ENCODE measurements at places on chromosomes 5 and 9. TPM values are rescaled to one million over a fixed set of nuclear protein-coding genes. Genes with fewer than 3 reads are reported as not detected.

The CDH9 gene
- not detected for total RNA-seq

The GPRIN1 gene
- 2.5 TPM for total RNA-seq

The DMRT3 gene
- total RNA-seq, result not detected

The LCP2 gene
- total RNA-seq, result not detected

The GLRA1 gene
- not detected for total RNA-seq

The SPATA31C2 gene
- not detected for total RNA-seq

The PKD2L2 gene
- total RNA-seq, result not detected

The USP20 gene
- 3.8 TPM for total RNA-seq

The MELK gene
- 27.4 TPM for total RNA-seq

DNA sequence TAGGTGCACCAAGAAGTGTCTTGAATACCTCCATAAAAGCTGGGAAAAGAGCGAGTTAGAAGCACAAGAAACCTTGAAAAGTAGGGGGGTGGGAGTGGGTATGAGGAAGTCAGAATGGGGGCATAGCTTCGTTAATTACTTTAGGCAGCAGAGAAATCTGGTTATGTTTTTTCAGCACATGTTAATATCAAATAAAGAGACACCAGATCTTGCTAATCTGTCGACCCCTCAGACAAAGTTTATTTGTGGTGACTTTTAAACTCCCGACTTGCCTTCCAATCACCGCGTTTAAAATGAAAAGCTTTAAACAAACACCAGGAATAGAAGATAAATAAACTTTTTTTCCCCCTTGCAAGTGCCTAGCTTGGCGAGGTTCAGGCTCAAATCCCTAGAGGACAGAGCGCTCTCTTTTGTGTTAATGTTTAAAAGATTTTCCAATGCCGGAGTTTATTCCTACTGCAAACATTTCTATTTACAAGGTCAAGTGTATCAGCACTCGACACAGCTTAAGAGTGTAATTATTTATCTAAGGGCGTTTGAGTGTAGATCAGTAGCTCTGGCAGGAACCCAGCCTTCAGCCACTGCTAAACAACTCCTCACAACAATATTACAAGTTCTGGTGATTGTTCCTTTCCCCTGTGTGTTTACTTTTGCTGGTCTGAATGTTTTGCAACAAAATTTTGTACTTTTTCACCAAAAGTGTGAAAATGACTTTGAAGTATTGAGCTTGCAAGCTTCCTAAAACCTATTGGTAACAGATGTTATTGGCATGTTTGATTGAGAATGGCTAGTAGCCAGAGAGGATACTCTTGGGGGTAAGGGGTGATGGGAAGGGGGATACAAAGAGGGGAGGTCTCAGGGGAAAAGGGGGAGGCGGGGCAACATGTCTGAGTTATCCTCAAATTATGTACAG, 3.8 kb downstream of the GAS1 start:
- no peak for DNase-seq

- DNase-seq, result peak; percentile 23
Measured at GRCh38 chr5:171755354-171755821, 30.2 kb upstream of the SMIM23 start.

DNA sequence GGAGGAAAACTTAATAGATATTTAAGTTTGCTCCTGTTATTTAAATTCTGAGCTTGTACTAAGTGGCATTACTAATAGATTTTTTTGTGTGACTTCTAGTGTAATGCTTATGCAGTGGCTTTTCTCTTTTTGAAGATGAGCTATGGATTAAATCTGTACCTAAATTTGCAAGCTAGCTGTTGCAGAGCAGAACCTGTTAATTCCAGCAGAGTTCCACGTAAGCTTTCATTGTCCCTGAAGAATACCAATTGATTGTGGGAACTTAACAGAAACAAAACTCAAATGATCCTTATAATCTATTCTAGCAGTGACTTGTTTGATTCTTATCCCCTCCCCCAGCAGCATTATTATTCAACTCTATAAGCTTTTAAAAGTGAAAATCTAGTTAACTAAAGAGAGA, 51.7 kb downstream of the MAN2A1 start:
- DNase-seq, result no peak

GRCh38 chr9:136136127-136136925, 17.7 kb upstream of the TMEM250 start:
- no peak for DNase-seq

DNA sequence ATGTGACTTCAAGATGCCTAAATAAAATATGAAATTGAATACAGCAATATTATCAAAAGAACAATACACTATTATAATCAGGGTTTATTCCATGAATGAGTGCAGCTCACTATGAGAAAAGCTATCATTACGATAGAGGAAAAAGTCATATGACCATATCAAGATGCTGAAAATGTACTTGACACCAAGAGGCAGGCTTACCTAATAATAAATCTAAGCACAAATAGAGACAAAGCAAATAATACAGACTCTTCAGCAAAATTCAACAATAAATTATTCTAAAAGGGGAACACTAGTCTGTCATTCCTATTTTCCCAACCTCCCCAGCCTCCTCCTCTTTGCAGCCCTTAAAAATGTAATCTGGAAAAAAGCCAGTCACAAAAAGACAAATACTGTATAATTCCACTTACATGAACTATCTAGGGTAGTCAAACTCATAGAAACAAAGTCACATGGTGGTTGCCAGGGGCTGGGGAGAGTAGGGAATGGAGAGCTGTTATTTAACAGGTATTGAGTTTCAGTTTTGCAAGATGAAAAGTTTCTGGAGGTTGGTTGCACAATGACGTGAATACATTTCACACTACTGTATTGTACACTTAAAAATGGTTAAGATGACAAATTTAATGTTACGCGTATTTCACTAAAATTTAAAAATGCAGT, 148.4 kb downstream of the NFIB start:
- DNase-seq, result no peak

- no peak for DNase-seq
Measured at GRCh38 chr5:173486355-173487225, 129.9 kb downstream of the BOD1 start.

- no peak for DNase-seq
Measured at GRCh38 chr5:126186210-126186609, 237.0 kb upstream of the GRAMD2B start.

GRCh38 chr5:103364074-103364473, 105.5 kb downstream of the MACIR start:
- DNase-seq, result peak; percentile 32

GRCh38 chr9:33799928-33800704, 4.8 kb downstream of the PRSS3 start:
- DNase-seq, result no peak

- peak; percentile 97 for DNase-seq
Measured at GRCh38 chr5:14440582-14441431, 140.8 kb upstream of the OTULINL start.

GRCh38 chr5:41649659-41650058, 139.3 kb upstream of the PLCXD3 start:
- DNase-seq, result peak; percentile 80

- no peak for DNase-seq
Measured at GRCh38 chr9:101571114-101571513, 23.7 kb downstream of the PPP3R2 start.

DNA sequence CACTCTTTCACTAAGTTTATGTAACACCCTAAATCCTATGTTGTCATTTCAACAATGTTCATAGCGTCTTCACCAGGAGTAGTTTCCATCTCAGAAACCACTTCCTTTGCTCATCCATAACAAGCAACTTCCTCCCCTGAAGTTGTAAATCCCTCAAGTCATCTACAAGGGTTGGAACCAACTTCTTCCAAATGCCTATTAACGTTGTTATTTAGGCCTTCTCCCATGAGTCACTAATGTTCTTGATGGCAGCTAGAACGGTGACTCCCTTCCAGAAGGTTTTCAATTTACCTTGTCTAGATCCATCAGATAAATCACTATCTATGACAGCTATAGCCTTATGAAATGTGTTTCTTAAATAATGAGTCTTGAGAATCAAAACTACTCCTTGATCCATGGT, 73.3 kb upstream of the TARS1 start:
- no peak for DNase-seq

GRCh38 chr9:20238921-20239320, 383.4 kb downstream of the MLLT3 start:
- no peak for DNase-seq

GRCh38 chr5:163387589-163388343, 49.6 kb upstream of the CCNG1 start:
- no peak for DNase-seq

GRCh38 chr5:132756542-132756941, 9.3 kb downstream of the CCNI2 start:
- DNase-seq, result no peak

Measured in IMR-90 (cell line).